Activated CD4-positive, alpha-beta T cell treated with anti-CD3 and anti-CD28 coated beads for 1 hour (primary cell): ENCODE measurements at places on chromosomes 2 and 18.

DNA sequence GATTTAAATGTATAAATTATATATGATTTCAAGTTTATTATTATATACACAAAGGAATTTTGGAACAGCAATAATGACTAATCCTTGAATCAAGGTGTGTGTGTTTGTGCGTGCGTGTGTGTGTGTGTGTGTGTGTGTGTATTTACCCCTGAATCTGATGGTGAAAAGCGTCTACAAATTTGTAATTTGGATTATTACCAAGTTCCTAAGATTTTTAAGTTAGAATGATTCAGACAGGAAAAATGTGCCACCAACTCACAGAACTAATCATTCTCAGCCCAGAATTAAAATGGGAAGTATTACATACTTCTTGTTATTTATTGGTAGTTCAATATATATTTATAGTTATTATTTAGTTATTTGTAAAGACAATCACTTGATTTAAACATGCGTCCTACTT is 12.3 kb downstream of the CALCRL start:
- no peak for DNase-seq

- DNase-seq = no peak
Measured at GRCh38 chr18:14117606-14118005, 14.6 kb downstream of the ZNF519 start.

DNA sequence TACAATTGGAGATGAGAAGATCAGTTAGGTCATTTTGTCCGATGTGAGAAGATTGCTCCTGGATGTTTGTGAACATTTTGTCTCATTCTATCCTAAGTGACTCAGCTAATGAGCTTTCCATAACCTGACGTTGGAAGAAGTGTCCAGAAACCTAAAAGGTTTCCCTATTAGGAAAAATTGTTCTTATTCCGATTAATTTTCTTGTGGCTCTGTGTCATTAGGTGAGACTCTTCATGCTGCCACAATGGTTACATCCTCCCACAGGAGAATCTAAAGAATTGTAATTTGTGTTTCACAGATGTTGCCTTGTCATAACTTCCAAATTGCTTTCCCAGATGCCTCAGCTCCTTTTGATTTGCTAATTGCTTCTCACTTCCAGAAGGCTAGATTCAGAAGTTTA is 261.0 kb upstream of the APCDD1 start:
- no peak for DNase-seq

- no peak for DNase-seq
Measured at GRCh38 chr2:230969659-230970015, 26.3 kb upstream of the SPATA3 start.

DNA sequence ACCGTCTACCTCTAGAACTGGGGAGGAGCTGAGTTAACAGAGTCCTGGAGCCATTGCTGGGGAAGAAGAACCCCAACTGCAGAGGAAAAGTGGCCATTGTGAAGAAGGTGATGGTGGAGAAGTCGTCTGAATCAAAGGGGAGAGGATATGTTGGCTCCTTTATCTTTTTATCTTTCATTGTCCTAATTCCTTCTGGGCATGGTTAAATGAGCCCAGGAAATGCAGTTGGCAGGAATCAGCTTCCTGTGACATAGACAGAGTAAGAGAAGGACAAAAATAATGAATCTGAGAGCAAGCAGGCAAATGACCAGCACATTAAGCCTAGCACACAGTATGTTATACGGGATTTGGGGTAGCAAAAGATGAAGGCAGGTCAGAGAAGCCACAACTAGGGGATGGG is 16.0 kb upstream of the ACTR3 start:
- no peak for DNase-seq

GRCh38 chr2:102801858-102802699 is 40.2 kb downstream of the TMEM182 start:
- DNase-seq = no peak

- peak; percentile 32 for DNase-seq
Measured at GRCh38 chr2:72859831-72860262, 27.4 kb upstream of the SPR start.

GRCh38 chr2:42673989-42674579 is 89.9 kb downstream of the OXER1 start:
- no peak for DNase-seq

GRCh38 chr18:47932190-47932589 is 1.7 kb upstream of the SMAD2 start:
- no peak for DNase-seq

DNA sequence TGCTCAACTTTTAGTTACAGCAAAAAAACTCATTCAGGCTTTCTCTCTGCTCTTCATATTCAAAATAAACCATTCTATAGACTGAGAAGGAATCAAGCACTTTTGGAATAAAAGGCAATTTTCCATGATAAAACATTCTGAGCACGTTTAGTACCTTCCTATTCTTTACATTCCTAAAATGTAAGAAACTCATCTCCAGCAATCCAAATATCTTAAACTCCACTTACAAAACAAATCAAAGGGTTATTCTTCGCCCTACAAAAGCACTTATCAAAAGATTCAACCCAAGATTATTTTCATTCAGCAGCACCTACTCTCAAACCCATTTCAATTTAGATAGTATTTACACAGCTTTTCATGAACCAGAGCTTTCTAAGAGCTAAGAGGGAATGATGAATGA is 2.9 kb upstream of the LGALSL start:
- no peak for DNase-seq

DNA sequence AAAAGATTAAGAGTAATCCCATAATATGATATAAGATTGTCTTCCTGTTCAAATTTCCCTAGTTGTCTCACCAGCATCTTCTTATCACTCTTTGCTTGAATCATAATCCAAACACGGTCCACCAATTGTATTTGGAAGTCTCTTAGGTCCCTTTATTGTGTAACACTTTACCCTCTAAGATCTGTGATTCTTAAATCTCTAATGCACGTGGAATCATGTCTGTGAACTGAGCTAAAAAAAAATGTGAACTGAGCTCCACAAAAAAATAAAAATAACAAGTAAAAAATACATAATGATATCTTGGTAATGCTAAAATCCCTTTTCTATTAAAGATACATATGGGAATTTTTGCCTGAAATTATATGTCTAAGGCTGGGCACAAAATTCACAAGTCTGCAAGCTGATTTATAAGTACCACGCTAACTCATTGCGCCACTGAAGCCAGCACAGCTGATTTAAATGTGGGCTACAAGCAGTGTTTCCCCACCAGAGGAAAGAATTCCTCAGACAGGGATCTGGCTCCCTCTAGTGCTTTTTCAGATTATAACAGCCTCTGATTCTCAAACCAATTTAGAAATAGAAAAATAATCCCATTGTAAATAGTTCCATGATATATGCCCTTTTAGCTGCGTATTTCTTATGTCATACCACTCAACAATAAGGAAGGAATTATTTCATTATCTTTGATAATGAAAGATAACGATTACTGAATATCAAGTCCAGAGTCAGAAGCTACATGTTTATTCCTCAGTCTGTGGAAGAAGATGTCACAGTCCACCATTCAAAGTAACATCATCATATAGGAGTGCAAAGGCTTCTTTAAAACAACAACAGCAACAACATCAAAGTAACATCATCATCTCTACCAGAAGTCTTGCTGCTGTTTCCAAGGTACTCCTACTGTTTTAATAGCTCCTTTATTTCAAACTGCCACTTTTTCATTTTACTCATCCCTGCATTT is 22.9 kb downstream of the RBM43 start:
- DNase-seq = peak; percentile 10

GRCh38 chr2:234044157-234044556 is 6.3 kb upstream of the SPP2 start:
- no peak for DNase-seq

- no peak for DNase-seq
Measured at GRCh38 chr18:58545338-58546296, 83.3 kb downstream of the ALPK2 start.

- DNase-seq = no peak
Measured at GRCh38 chr18:76405681-76406356, 89.2 kb downstream of the ZNF516 start.

- no peak for DNase-seq
Measured at GRCh38 chr2:196915507-196916189, 10.9 kb downstream of the PGAP1 start.

DNA sequence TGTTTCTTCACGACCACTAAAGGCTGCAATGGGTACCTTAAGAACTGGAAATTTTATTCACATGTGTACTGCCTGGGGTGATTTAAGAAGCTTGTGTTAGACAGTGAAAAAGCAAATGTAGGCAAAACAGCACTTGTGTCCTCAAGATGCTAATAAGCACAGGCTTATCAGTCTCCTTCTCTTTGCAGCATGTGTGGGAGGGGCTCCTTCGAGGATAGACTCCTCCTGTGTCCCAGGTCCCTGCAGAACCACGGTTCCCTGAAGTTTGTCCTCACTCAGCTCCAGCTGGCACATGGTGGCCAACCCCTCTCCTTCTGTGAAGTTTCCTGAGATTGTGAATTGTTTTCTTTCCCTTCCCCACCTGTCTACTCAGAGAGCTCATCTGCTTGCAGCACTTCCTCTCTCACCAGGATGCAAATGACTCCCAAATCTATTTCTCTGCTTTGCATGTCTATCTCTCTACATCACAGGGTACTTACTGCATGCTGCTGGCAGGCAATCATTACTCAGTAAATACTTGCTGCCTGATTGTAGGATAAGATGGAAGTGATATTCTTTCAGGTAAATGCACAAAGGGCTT is 589.6 kb upstream of the KLHL29 start:
- DNase-seq = no peak

- DNase-seq = no peak
Measured at GRCh38 chr2:67318993-67319481, 78.1 kb upstream of the ETAA1 start.

- no peak for DNase-seq
Measured at GRCh38 chr2:208792766-208793165, 386.2 kb downstream of the PTH2R start.

GRCh38 chr18:10759241-10759640 is 233.4 kb downstream of the NAPG start:
- no peak for DNase-seq

- DNase-seq = no peak
Measured at GRCh38 chr2:162029287-162029901, 44.6 kb downstream of the DPP4 start.

DNA sequence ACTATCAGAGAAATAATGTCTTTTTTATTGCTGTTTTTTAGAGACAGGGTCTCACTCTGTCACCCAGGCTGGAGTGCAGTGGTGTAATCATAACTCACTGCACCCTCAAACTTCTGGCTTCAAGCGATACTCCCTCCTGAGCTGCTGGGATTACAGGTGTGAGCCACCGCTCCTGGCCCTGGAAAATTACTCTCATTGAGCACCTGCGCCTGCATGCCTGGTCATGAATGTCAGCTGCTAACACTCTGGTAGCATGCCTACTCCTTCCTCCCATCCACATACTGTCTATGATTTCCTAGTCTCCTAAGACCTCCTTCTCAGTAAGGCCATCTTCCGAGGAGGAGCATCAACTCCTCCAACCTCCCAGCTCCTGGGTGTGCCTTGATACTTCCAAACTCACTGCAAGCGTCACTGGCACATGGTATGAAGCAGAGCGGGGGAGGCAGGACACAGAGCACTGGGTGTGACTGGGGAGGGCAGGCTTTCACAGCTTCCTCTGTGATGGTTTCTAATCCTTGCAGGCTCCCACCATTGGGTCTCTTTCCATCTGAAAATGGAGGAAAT is 1.6 kb upstream of the MAP2 start:
- no peak for DNase-seq

GRCh38 chr2:2059199-2059598 is 271.9 kb downstream of the MYT1L start:
- no peak for DNase-seq
